ENCODE measurements at places on chromosomes 1 and 21. TPM values are rescaled to one million over a fixed set of nuclear protein-coding genes. Genes with fewer than 3 reads are reported as not detected.

The GPR161 gene
- 5.8 TPM for total RNA-seq

The UBXN10 gene
- 0.21 TPM for total RNA-seq

The CCDC17 gene
- total RNA-seq = 1.2 TPM

The ADCY10 gene
- total RNA-seq = under 0.01 TPM

The TNNI3K gene
- 0.34 TPM for total RNA-seq

The MYOG gene
- total RNA-seq = not detected

The GABPB2 gene
- total RNA-seq = 27.1 TPM

The BEND5 gene
- total RNA-seq = 0.21 TPM

Data from nasal cavity respiratory epithelium epithelial cell of viscerocranial mucosa (primary cell).